ENCODE measurements at places on chromosomes 5 and 9. TPM values are rescaled to one million over a fixed set of nuclear protein-coding genes. Genes with fewer than 3 reads are reported as not detected.

OTP gene
- total RNA-seq, result not detected

IFNB1 gene
- not detected for total RNA-seq

PNPLA7 gene
- 6.1 TPM for total RNA-seq

SLC6A19 gene
- total RNA-seq, result not detected

IFNE gene
- total RNA-seq, result not detected

MRNIP gene
- 54.6 TPM for total RNA-seq

ASTN2 gene
- 2.3 TPM for total RNA-seq

FAM78A gene
- 22.9 TPM for total RNA-seq

ELAVL2 gene
- total RNA-seq, result not detected

DNA sequence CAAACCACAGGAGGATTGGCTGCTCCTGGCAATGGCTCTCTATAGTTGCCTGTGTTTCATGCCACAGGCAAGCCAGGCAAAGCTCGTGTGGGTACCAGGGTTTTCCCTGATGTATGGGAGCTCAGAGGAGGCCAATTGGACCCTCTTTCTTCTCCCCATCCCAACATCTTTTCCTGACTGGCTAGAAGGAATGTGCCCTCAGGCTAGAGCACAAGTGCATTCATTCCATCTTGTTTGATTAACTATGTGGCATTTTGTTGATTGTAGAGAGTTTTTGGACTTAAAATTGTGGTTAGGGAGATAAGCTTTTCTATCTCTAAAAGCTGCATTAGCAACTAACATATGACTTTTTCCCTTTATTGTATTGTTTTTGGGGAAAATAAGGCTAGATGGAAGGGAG is 561.3 kb downstream of the PSAT1 start:
- DNase-seq, result no peak

DNA sequence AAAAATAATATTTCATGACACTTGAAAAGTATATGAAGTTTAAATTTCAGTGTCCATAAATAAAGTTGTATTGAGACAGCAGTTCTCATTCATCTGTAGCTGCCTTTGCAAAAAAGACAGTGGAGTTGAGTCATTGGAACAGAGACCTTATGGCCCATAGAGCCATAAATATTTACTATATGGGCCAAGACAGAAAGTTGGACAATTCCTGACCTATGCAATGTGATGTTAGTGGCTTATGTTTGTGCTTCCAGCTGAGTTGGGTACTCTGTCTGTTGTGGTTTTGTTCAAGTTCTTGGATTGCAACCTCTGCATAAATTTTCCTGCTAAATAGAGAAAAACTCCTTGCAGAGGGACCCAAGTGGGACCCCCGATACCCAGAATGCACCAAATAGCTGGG is 69.8 kb downstream of the KCNIP1 start:
- no peak for DNase-seq

DNA sequence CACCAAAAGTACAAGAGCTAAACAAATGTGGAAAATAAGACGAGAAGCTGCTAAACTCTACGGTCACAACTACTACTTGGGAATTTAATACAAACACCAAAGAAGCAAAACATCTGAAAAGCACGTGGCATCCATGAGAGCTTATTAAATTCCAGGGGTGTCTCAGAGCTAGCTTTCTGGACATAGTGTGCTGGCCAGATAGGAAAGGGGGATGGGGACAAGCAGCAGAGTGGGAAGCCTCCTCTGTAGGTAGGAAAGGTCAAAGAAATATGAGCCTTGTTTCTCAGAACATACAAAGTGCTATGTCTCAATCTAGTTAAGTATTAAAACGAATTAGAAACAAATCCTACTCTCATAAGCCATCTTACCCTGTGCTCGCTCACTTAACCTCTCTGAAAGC is 51.3 kb upstream of the GOLPH3 start:
- no peak for DNase-seq

DNA sequence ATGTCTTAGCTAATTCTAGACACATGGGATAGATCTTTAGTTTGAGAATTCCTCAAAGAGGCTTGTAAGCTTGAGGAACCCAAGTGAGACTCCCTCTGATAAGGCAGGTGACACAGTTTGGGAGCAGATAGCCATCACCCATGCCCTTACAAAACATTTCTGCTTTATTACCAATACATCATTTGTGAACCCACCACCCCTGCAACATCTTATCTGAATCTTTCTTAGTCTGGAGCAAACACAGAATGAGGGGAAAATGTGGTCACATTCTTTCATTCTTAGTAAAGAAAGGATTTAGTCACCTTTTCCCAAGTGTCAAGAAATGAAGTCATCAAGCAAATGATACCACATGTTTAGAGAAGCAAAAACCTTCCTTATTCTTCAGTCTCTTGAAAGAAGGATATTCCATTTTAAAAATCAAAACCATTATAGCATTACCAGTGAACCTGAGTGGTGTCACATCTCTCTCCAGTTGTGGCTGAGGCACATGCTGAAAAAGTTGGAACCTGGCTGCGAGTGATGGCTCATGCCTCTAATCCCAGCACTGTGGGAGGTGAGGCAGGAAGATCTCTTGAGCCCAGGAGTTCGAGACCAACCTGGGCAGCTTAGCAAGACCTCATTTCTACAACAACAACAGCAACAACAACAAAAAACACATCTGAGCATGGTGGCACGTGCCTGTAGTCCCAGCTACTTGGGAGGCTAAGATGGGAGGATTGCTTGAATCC is 65.9 kb downstream of the PRKACG start:
- DNase-seq, result no peak

GRCh38 chr5:78060421-78060820 is 234.1 kb downstream of the AP3B1 start:
- DNase-seq, result no peak

- no peak for DNase-seq
Observed at GRCh38 chr5:86971034-86971571, 296.6 kb upstream of the RASA1 start.

GRCh38 chr5:82918311-82919031 is 158.7 kb downstream of the TMEM167A start:
- DNase-seq, result no peak

GRCh38 chr9:85700330-85700729 is 41.4 kb downstream of the AGTPBP1 start:
- no peak for DNase-seq

- DNase-seq, result no peak
Observed at GRCh38 chr9:1453636-1454035, 403.5 kb downstream of the DMRT2 start.

- DNase-seq, result no peak
Observed at GRCh38 chr5:72163349-72163983, 56.2 kb downstream of the MAP1B start.

GRCh38 chr5:111075520-111075919 is 4.0 kb downstream of the TSLP start:
- DNase-seq, result no peak

DNA sequence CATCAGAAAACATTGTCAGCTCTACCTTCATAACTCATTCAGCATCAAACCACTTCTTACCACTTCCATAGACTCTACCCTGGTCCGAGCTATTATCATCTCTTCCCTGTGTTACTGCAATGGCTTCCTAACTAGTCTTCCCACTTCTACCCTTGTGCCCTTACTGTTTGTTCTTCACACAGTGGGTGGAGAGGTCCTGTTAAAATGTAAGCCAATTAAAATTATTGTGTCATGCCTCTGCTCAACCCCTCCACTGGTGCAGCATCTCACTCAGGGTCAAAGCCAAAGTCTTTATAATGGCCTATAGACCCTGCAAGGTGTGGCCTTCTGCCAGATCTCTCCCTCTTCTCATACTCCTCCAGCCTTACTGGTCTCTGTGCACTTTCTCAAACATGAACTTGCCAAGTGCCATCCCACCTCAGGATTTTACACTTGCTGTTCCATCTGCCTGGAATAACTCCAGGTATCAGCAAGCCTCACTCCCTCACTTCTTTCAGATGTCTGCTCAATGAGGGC is 22.8 kb upstream of the ARAP3 start:
- no peak for DNase-seq

DNA sequence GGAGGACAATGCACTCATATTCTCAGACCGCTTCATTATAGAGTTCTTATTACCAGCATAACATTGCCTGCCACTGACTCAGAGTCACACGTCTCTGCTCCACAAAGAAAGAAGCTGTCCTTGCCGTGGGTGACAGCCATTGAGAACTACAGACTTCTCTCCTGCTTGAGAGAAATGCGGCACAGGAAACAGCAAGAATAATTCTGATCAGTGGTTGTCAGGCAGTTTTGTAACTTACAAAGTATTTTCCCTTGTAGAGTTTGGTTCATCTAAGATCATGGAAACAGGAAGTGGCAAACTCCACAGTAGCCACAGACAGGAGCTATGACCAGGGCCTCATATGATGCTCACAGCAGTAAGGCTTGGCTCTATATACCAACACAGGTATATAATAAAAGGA is 47.0 kb downstream of the KCNV2 start:
- DNase-seq, result no peak

DNA sequence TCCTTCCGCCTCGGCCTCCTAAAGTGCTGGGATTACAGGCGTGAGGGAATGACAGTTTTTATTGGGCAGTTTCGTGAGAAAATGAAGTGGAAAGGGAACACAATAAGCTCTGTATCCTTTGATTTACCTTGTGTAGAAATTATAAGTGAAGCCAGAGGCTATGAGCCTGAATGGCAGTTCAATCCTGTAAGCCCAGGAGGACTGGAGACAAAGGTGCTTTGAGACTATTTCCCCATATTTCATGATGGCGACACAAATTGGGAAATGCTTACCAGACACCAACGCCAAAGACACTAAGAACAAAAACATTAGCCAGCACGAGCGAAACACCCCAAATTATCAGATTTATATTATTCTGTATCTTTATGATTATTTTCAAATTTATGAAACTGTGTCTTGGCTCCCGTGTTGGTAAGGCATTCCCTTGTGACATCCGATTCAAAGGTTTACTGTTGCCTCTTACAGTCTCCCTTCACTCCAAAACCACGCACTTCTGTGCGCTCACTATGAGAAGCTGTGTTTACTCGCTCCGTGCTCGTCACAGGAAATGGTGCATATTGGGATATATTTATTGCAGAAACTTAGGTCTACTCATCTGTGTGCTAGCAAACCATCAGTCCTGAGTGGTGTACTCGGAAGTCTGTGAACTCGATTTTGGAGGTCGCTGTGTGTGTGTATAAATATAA is 73.9 kb downstream of the SH3PXD2B start:
- DNase-seq, result no peak

DNA sequence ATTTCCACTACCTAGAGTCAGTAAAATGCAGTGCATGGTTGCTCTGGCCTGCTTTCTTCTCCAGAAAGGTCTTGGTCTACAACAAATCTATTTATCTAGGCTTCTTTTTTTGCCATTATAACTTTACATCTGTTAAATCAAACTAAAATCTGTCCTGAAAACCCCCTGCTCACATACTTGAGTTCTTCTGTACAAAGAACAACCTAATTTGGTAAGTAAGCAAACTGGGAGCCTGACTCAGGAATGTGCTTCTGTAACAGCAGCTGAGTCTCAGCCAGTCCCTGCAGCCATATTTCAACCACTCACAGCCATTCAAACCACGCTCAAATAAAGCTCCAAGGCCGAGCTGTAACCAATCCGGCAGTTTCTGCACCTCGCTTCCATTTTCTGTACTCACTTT is 95.8 kb downstream of the PLPP1 start:
- DNase-seq, result no peak

DNA sequence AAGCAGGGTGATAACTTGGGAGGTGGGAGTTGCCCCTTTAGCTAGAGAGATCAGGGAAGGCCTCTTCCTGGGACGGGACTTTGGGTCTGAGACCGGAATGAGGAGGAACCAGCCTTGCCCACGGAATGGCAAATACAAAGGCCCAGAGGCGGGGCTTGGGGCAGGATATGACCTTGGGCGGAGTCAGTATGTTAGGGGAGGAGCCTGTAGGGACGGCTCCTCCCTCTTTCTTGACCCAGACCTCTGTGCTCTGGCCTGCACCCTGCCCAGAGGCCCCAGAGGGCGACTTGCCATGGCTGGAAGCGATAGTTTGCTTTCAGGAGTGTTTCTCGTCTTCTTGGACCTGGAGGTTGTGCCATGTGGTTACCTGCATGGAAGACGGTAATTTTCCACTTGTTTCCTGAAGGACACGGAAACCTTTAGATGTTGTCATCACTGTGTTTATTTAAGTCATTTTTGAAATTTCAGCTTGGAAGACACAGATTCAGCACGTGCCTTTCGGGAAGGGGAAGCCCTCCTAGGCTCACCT is 85.6 kb downstream of the DAB2IP start:
- DNase-seq, result no peak

DNA sequence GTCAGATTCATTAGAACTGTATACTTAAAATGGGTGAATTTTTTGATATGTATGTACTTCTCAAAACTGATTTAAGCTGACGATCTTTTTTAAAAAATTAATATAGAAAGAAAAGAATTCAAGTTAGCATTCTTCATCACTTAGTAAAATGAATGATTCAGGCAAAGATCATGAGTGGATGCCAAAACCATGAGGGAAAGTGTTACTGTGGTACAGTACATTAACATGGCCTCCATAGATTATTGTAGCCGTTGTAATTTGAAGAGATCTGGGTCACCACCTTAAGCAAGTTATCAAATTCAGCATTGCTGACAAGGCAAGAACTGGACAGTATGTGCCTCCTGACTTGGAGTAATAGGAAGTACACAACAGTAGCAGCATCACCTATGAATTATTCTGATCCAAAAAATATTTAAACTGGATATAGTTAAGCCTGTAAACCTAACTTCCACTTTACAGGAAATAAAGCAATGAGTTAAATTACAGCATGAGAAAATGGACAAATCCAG is 29.7 kb downstream of the C9orf85 start:
- DNase-seq, result no peak

DNA sequence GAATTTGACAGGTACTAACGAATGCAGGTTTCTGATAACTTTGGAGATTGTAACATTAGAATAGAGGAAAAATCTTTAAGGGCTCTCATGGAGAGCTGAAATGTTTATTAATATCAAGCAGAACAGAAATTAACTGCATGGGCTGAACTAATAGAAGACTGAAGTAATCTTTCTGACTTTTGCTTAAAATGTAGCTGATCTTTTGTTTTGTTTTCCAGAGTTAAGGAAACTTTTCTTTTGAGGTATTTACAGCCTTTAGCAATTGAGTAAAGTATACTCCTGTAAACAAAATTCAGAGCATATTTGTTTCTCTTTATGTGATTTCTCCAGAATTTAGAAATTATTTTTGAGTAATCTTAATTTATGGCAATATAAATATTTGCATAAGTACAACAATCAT is 43.9 kb downstream of the SHC3 start:
- DNase-seq, result no peak

- DNase-seq, result no peak
Observed at GRCh38 chr5:3656803-3657202, 61.2 kb downstream of the IRX1 start.

GRCh38 chr9:72960446-72960845 is 7.6 kb upstream of the ALDH1A1 start:
- no peak for DNase-seq

DNA sequence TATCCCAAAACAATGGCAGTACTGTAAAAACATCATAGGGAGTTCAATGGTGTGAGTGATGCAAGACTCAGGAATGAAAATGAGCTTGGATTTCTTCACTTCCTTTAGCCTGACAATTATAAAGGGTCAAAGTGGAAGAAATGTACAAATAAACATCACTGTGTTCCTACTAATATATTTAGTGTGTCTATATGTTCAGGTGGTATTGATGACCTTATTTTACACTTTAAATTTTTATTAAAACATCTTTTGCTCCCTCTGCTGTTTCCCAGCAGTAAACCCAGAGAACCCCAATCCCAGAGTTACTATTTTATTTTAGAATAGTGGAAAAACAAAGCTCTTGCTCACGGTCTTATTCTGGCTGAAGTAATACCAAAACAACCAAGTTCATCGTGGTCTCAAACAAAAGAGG is 2.0 kb downstream of the LOX start:
- no peak for DNase-seq
